ENCODE measurements at places on chromosomes 16 and 17. TPM values are rescaled to one million over a fixed set of nuclear protein-coding genes. Genes with fewer than 3 reads are reported as not detected.

DNA sequence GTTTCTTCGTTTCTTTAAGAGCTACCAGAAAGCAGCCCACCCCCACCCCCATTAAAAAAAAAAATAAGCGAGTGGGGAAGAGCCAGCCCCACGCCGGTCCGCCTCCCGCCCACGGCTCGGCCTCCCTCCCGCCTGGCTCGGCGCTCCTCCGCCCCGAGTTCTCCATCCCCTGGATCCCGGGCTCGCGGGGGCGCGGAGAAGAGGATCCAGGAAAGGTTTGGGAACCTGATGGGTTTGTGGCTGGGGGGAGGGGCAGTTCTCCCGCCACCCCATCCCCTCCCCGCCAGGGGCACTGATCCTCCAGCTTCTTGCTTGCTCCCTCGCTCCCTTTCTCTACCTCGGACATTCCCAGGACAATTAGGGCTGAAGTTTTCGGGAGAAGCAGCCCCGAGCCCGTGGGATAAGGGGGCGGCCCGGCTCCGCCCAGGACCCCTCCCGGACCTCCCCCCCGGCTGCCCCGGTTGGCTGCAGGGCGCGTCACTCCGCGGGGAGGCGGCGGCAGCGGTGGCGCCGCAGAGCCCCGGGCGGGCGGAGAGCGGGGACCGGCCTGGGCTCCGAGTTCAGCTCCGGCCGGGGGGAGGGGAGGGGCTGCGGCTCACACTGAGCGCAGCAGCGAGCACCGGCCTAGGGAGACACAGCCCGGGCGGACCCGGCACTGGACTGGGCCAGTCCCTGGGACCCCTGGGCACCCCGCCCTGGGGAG, 1.0 kb upstream of the SALL1 start:
- H3K36me3 ChIP-seq: no peaks in the 10 kb centered on the region
- H3K27ac ChIP-seq: no peak overlapping the region
- no peaks in the 10 kb centered on the region for H3K4me1 ChIP-seq
- H3K27me3 ChIP-seq: peaks cover 6% of the 10 kb centered on the region
- DNase-seq: no peak

DNA sequence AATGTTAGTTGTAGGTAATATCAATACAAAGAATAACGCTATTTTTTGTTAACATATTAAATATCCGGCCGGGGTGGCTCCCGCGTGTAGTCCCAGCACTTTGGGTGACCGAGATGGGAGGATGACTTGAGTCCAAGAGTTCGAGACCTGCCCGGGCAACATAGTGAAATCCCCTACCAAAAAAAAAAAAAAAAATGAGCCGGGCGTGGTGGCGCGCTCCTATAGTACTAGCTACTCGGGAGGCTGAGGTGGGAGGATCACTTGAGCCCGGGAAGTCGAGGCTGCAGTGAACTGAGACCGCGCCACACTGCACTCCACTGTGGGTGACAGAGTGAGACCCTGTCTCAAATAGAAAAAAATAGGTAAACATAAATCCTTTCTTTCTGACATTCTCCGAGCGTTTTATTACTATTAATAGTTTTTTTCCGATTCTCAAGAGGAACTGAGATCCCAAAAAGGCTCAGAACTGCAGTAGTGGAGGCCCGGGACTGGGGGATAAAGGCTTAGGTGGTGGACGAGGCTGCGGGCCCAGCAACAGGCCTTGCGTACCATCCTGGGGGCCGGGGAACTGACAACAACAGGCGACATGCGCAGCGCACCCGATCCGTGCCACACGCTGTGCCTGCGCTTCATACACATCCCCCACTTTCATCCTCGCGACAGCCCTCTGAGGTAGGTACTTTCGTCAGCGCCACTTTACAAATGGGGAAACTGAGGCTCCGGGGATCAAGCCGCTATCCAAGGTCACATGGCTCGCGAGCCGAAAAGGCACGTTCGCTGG, 919 bp downstream of the N4BP1 start:
- peak overlapping the region; percentile 99 for H3K27ac ChIP-seq
- peaks cover 45% of the 10 kb centered on the region for H3K4me1 ChIP-seq
- peak overlapping the region; percentile 74 for H3K4me3 ChIP-seq
- no peak for DNase-seq

DNA sequence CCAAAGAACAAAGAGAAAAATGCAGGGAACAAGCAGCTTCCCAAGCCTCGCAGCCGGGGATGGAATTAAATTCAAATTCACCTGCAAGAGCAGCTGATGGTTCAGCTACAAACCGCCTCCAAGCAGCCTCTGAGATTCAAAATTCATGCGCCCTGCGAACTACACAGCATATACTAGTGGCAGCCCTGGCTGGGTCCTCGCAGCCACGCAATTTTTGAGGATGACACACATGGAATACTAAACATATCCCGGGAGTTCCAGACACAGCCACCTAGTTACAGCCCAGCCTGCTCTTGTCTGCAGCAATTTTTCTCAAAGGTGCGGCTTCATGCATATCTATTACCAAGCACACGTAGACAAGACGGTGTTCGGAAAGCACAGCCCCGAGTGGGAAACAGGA, 35.9 kb upstream of the KIFC3 start:
- DNase-seq: no peak
- peaks cover 22% of the 10 kb centered on the region for H3K4me1 ChIP-seq
- H3K27ac ChIP-seq: no peak overlapping the region

DNA sequence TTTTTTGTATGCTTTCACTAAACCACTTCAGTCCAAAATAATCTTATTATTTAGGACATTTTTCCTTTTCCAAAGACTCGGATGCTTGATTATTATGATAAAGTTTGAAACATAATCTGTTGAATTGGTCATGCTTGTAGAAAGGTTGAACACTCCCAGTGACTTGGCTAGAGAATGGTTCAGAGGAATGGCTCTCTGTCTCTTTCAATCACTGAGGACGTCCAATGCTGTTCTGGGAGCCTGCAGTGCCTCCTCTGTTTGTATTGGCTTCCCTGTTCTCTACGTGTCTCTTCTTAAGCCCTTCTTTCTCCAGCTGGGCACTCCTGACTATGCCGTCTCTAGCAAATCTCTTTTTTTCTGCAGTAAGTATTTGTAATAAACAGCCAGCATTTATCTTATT, 369.0 kb upstream of the DYNLRB2 start:
- DNase-seq: no peak
- H3K4me1 ChIP-seq: peaks cover 10% of the 10 kb centered on the region
- H3K27ac ChIP-seq: no peak overlapping the region
- no peak overlapping the region for H3K4me3 ChIP-seq
- H3K27me3 ChIP-seq: peaks cover 41% of the 10 kb centered on the region

DNA sequence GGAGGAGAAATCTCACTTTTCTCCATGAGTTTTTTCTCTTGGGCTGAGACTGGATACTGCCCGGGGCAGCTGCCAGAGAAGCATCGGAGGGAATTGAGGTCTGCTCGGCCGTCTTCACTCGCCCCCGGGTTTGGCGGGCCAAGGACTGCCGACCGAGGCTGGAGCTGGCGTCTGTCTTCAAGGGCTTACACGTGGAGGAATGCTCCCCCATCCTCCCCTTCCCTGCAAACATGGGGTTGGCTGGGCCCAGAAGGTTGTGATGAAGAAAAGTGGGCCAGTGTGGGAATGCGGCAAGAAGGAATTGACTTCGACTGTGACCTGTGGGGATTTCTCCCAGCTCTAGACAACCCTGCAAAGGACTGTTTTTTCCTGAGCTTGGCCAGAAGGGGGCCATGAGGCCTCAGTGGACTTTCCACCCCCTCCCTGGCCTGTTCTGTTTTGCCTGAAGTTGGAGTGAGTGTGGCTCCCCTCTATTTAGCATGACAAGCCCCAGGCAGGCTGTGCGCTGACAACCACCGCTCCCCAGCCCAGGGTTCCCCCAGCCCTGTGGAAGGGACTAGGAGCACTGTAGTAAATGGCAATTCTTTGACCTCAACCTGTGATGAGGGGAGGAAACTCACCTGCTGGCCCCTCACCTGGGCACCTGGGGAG, 19.1 kb downstream of the NGFR start:
- no peaks in the 10 kb centered on the region for H3K36me3 ChIP-seq
- no peak for DNase-seq
- no peaks in the 10 kb centered on the region for H3K27me3 ChIP-seq
- H3K4me3 ChIP-seq: no peak overlapping the region
- H3K27ac ChIP-seq: no peak overlapping the region

DNA sequence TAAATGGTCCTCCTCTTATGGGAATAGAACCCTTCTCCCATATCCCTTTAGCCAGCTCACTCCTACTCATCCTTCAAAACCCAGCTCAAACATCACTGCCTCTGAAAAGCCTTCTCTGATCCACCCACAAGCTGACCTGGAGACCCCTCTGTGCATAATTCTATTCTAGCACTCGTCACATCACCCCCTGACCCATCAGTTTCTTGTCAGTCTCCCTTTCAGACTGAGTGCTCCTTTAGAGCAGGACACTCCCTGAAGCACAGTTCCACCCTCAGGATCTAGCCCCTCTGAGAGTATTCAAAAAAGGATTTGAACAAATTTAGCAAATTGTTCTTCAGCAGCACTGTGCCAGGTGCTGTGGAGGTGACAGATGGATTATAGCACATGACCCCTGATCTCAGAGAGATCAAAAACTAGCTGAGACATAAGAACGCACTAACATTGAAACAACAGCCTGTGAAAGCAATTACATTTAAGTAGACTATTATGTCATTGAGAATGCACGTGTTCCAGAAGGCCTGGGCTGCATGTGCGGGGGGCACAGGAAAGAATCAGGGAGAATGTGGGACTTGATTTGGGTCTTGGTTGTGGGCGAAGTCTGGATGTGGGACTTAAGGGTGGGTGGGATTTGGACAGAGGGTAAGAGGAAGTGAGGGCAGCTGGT, 43.5 kb downstream of the MRPS23 start:
- no peak overlapping the region for H3K27ac ChIP-seq
- no peaks in the 10 kb centered on the region for H3K36me3 ChIP-seq
- no peaks in the 10 kb centered on the region for H3K4me1 ChIP-seq
- no peak for DNase-seq
- peaks cover 80% of the 10 kb centered on the region for H3K27me3 ChIP-seq
- no peak overlapping the region for H3K4me3 ChIP-seq

GRCh38 chr16:26041952-26042668, 350.4 kb downstream of the HS3ST4 start:
- no peak overlapping the region for H3K27ac ChIP-seq
- H3K27me3 ChIP-seq: peaks cover 8% of the 10 kb centered on the region
- no peaks in the 10 kb centered on the region for H3K36me3 ChIP-seq

DNA sequence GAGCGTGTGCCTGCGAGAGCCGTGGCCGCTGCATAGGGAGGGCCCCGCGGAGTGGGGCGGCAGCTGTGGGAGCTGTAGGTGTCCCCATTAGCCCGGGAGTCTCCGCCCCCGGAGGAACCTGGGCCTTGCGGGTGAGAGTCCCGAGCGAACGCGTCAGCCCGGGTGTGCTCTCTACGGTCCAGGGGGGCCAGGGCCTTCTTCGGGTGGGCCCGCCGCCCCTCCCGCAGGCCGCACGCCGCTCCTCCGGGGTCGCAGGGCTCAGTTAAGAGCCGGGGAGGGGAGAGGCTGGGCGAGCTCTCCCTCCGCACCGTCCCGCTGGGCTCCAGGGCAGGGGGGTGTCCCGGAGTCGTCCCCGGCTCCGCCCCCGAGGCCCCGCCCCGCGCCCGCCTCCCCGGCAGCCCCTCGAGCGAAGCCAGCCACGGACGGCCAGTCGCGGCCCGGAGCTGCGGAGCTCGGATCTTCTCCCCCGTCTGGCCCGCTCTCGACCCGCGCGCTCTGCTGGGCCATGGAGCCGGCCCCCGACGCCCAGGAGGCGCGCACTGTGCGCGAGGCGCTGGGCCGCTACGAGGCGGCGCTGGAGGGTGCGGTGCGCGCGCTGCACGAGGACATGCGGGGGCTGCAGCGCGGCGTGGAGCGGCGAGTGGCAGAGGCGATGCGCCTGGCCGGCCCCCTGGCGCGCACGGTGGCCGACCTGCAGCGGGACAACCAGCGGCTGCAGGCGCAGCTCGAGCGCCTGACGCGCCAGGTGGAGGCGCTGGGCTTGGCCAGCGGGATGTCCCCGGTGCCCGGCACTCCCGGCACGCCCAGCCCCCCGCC, at the start of gene SMTNL2:
Gene SMTNL2 (plus strand): TSS at position 429 of the 816 bp plus-strand sequence. CDS start 77 bp downstream, at position 506.
- no peak within 1 kb of the TSS for H3K27ac ChIP-seq
- no peaks in the 10 kb centered on the region for H3K4me1 ChIP-seq
- H3K27me3 ChIP-seq: peaks cover 65% of the 10 kb centered on the region
- no peaks in the 10 kb centered on the region for H3K36me3 ChIP-seq
- DNase-seq: no peak

DNA sequence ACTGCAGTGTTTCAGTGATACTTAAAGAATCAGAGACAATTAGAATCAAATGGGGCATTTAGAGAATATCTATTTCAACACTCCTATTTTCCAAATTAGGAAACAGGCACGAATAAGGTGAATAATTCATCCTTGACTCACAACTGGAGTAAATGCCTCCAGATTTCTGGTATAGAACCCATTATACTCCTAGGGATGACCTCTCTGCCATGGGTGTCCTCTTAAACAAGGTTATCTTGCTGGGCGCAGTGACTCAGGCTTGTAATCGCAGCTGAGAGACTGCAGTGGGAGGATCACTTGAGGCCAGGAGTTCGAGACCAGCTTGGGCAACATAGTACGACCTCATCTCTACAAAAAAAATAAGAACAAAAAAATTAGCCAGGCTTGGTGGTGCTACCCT, 139.8 kb upstream of the ELAC2 start:
- no peaks in the 10 kb centered on the region for H3K4me1 ChIP-seq
- H3K4me3 ChIP-seq: no peak overlapping the region
- no peak overlapping the region for H3K27ac ChIP-seq
- no peaks in the 10 kb centered on the region for H3K36me3 ChIP-seq
- no peak for DNase-seq

DNA sequence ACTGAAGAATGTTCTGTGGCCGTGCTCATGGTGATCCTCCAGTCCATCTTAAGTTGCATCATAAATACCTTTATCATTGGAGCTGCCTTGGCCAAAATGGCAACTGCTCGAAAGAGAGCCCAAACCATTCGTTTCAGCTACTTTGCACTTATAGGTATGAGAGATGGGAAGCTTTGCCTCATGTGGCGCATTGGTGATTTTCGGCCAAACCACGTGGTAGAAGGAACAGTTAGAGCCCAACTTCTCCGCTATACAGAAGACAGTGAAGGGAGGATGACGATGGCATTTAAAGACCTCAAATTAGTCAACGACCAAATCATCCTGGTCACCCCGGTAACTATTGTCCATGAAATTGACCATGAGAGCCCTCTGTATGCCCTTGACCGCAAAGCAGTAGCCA, 36.8 kb upstream of the KCNJ2 start:
- H3K36me3 ChIP-seq: no peaks in the 10 kb centered on the region
- no peak for DNase-seq
- H3K27me3 ChIP-seq: no peaks in the 10 kb centered on the region
- H3K27ac ChIP-seq: no peak overlapping the region
- peaks cover 7% of the 10 kb centered on the region for H3K4me1 ChIP-seq

USP31 gene
- 12.1 TPM for total RNA-seq

PRDM7 gene
- not detected for total RNA-seq

ZMYND15 gene
- total RNA-seq: 2.3 TPM

Measured in PC-9 (cell line).